Vagina (tissue), 2 donors: ENCODE measurements at places on chromosomes 6 and 20. TPM values are rescaled to one million over a fixed set of nuclear protein-coding genes. Genes with fewer than 3 reads are reported as not detected.

CST2 gene
- total RNA-seq: not detected

LST1 gene
- total RNA-seq: not detected

ADGRF5 gene
- total RNA-seq: 10.3 TPM

DNA sequence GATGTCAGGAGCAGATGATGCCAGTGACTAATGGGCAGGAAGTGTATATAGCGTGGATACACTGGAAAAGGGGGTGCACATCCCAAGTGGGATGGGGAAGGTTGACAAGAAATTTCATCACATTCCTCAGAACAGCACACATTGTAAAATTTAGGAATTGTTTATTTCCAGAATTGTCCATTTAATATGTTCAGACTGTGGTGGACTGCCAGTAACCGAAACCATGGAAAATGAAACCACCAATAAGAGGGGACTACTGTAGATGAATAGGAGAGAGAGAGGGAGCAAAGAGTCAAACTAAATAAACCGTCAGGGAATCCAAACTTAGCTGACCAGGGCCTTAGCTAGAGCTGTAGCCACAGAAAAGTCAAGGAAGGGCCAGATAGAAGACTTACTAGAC lies 164.4 kb upstream of the PRDM1 start:
- no peak for DNase-seq

GRCh38 chr6:159398633-159399032 lies 229.4 kb downstream of the FNDC1 start:
- DNase-seq: no peak
